Choroid plexus epithelial cell (primary cell): ENCODE measurements at places on chromosomes 16 and 17.

DNA sequence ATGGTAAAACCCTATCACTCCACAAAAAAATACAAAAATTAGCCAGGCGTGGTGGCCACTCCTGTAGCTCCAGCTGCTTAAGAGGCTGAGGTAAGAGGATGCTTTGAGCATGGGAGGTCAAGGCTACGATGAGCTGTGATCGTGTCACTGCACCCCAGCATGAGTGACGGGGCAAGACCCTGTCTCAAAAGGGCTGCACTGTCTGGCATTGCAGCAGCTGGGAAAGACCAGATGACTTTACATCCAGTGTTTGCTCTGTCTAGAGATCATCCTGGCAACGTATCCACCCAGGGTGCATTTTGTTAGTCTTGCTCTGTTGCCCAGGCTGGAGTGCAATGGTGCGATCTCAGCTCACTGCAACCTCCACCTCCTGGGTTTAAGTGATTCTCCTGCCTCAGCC lies 52.0 kb downstream of the MRM3 start:
- DNase-seq: no peak

- peak; percentile 34 for DNase-seq
Observed at GRCh38 chr16:67528870-67529581, 397 bp downstream of the RIPOR1 start.

DNA sequence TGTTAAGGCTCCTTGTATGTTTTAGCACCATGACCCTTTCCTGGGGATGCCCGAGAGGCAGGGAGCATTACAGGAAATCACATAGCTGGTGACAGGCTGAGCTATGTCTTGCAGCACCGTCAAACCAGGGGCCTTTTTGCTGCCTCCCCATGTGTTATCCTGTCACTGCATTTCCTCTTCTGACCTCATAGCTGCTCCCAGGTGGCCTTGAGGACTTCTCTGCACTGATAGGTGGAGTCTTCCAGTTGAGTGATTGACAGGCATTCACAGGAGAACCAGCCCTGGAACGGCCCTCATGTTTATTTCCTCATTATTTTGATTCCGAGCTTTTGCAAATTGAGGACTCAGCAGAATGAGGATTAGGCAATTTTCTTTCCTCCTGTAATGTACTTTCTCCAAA lies 349.6 kb downstream of the HAPSTR1 start:
- no peak for DNase-seq

DNA sequence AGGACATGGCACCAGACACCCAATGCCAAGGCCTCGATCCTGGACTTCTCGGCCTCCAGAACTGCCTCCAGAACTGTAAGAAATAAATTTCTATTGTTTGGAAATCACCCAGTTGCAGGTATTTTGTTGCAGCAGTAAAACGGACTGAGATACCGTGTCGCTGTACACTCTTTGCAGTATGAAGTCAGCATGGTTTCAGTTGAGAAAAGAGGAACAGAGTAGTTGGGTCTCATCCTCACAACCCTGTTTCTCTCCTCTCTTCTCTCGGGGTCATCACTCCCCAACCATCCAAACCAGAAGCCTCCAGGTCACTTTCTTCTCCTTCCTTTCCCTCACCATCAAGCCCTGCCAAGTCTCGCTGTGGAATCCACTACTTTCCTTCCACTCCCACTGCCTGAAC lies 77.8 kb downstream of the ADCY9 start:
- DNase-seq: no peak

DNA sequence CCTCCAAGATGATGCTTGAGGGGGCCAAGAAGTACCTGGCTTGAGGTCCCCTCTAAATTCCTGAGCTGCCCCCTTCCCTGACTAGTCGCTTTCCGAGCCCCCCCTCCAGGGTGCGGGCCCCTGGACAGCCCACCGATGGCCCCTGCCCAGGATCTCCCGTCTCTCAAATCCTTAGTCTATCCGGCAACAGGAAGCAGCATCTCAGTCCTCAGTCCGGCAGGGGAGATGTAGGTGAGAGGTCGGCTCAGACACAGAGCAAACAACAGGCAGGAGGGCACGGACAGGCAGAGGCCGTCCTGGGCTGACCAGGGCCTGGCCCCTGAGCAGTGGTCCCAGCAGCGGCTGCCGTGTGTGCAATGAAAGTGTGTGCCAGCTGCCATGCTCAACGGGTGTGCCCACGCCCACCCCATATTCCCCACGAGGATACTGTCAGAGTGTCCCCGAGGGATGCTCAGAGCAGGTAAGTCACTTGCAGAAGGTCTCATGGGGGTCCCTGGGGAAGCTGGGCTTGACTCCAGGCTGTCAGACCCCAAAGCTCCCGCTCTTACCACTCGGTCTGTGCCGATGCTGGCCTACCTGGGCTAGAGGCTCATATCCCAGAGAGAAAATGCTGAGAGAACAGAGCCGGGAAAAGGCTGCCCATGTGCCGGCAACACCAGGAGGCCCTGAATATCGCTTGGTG lies 7.2 kb downstream of the SLC43A2 start:
- no peak for DNase-seq

- peak; percentile 99 for DNase-seq
Observed at GRCh38 chr16:15607700-15608396, 35.1 kb downstream of the MARF1 start.

DNA sequence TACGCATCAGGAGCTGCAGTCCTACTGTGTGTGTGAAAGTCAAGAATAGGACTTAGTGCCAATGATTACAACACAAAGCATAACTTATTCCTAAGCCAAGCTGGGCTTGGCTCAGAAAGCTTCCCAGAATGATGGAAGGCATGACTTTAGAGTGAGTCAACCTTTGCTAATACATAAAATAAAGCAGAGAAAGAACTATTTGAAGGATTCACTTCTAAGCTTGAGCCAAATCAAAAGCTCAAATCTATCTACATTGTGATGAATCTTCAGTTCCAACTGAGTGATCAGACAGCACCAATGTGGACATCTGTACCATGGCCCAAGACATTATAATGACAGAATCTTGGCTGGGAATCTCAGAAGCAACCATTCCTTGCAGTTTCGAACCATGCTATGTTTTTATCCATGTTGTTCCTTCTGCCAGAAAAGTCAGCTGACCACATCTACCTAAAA lies 41.4 kb downstream of the SMG6 start:
- DNase-seq: peak; percentile 86

DNA sequence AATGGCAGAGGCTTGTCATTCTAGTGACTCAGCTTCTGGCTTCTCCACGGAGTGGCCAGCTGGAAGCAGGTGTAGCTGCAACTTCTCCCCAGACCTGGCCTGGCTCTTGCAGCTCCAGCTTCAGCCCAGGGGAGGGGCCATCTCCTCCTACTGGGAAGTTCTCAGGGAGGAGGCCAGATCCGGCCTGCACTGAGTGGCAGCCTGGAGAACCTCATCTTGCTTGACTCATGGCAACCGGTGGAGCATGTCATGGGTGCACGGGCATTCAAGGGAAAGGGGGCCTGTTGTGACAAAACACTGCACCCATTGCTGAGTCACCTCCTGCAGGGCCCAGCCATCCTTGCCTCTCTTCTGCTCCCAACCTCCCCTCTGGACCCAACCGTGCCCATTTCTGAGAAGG lies 273.9 kb upstream of the MAF start:
- DNase-seq: no peak

DNA sequence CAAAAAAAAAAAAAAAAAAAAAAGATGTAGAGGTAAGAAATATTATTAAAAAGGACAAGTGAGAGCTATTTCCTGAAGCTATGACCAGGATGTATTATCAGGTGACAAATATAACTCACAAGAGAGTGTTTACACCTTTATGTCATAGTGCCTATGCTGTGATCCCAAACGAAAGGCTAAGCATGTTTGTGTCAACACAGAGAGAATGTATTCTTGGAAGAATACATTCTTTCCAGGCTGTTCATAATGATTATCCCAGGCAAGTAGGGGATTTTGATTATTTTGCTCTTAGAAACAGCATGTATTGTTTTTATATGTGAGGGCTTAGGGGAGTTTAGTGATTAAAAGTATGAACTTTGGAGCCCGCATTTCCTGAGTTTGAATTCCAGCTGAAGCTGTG lies 175.0 kb downstream of the SPECC1 start:
- DNase-seq: no peak

DNA sequence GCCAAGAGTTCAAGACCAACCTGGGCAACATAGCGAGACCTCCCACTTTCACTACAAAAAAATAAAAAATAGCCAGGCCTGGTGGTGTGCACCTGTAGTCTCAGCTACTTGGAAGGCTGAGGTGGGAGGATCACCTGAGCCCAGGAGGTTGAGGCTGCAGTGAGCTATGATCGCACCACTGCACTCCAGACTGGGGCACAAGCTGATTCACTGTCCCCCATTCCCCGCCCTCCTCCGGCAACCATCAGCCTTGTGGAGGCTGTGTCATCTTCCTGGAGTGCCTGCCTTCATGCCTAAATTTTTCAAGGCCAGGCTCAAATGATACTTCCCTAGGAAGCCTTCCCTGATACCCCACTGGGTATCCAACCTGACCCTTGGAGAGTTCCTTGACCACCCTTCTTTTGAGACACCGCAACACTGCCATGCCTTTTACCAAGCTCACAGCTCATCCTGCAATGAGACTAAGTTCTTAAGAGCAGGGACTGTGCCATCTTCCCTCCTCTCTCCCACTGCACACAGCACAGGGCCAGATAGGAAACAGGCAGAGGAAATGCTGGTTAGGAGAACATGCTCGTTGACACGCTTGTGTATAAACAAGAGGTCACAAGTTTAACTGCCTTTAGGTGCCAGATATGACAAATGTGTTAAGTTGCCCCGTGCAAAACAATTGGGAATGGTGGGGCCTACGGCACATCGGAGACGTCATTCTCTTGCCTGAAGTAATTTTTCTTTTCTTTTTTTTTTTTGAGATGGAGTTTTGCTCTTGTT lies 3.9 kb upstream of the SRCAP start:
- DNase-seq: no peak

DNA sequence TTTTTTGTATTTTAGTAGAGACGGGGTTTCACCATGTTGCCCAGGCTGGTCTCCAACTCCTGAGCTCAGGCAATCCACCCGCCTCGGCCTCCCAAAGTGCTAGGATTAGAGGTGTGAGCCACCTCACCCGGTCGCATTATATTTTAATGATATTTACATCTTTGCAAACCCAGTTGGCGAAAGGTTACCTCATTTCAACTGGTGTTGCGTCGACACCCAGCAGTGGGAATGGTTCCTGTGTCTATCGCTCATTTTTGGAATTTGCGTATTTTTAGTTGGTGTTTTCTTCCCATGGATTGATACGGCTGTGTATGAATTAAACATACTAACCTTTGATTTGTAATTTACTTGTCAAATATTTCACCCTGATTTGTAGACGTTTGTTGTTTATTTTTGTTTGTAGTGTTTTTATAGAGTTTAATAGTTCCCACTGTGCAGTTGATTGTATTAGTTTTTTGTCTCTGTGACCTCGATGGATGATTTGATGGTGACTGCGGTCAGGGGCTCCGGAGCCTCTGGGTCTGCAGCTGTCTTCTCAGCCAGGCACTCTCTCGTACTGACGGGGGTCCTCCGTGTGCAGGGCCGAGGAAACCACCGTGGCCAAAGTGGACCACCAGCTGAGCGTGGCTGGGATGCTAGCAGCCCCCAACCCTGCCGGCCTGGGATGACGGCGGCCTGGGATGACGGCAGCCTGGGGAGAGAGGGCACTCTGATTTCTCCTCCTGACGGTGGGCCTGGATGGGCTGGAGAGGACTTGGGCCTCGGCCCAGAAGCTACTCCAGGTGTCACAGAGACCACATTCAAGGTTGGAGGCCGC lies 4.0 kb downstream of the CD7 start:
- no peak for DNase-seq
